Right forelimb (tissue), 1 donor: ENCODE measurements at places on chromosomes 2 and 18.

DNA sequence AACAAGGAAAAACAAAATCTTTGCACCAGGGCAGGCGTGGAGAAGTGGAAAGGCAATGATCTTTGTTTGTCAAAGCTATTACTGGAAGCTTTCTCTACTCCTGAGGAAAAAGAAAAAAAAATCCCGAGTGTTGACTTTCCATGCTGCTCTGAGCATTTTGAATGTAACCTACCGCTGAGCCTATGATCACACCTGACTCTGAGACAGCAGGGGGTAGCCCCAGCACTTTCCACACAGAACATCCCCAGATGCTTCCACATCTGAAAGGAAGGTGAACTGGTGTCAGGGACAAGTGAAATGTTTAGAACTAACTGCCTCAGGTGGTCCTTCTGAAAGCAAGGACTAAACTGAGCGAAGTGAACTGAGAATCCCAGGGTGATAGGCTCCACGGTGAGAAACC is 1315.1 kb upstream of the DDX18 start:
- DNase-seq: no peak

- DNase-seq: no peak
These were observed 415.9 kb downstream of the GRB14 start for GRCh38 chr2:164205347-164205746.

DNA sequence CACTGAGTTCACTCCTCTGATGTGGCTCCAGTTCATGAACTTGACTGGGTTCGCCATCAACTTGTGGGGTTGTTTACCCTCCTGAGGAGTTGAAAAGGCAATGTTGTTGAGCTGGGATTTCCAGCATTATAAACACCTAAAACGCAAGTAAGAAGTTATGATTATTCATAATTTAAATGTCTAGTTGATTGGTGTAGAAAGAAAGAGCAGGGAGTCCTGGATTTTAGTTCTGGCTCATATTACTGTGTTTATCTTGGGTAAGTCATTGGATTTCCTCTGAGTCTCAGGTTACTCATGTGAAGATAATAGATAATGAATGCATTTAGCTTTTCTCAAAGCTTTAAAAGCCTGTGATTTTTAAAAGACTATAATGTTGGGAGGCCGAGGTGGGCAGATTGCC is 438.0 kb upstream of the CDH20 start:
- no peak for DNase-seq

GRCh38 chr2:172096626-172097547 is 5.8 kb downstream of the DLX2 start:
- peak; percentile 62 for DNase-seq

DNA sequence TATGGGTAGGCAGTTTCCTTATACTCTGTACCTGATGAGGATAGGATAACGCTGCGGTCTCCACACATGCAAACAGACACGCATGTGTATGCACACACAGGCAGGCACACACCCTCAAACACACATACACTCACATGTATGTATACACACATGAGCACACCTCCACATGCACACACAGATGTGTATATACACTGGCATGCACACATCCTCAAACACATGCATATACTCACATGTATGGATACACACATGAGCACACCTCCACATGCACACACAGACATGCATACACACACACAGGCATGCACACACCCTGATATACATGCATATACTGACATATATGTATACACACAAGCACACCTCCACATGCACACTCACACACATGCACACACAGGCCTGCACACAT is 267.8 kb upstream of the HDAC4 start:
- no peak for DNase-seq

- DNase-seq: no peak
These were observed 569.4 kb downstream of the CCDC85A start for GRCh38 chr2:56753182-56753581.

- DNase-seq: no peak
These were observed 23.1 kb upstream of the KLF7 start for GRCh38 chr2:207188626-207189419.

DNA sequence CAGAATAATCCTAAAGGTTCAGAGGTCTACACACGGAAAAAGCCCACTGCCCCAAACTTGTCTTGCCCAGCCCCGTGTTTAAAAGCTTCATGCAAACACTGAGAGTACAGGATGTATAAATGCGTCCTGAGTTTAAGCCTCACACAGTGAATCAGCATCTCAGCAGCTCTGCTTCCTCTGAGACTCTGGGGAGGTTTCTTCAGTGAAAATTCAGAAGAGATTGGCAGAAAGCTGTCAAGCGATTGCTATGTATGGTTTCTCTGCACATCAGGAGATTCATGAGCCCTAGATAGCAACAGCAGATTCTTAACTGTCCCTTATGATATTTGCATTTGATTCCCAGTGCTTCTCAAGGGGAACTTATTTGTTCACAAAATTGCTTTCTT is 27.1 kb downstream of the CRACDL start:
- DNase-seq: no peak

GRCh38 chr2:42127425-42128424 is 41.4 kb upstream of the EML4 start:
- no peak for DNase-seq

GRCh38 chr2:15449556-15450236 is 111.4 kb downstream of the NBAS start:
- DNase-seq: no peak

GRCh38 chr2:85887566-85888019 is 1.2 kb downstream of the ST3GAL5 start:
- DNase-seq: no peak

DNA sequence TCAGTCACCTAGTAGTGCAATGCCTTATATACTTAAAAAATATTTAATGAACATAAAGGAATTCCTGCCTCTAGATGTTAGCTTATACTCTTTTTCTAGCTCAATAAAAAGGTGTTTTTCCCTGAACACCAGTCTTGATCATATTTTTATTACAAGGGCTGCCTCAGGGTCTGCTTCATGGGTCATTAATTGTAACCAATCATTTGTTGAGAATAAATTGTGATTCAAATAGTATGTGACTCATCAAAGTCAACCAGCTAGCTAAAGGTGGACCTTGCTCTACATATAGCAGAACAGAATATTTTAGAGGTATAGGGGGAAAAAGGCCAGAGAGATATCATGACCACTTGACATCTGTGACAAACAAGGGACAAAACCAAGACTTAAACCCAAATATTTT is 114.0 kb downstream of the PIK3C3 start:
- DNase-seq: no peak

DNA sequence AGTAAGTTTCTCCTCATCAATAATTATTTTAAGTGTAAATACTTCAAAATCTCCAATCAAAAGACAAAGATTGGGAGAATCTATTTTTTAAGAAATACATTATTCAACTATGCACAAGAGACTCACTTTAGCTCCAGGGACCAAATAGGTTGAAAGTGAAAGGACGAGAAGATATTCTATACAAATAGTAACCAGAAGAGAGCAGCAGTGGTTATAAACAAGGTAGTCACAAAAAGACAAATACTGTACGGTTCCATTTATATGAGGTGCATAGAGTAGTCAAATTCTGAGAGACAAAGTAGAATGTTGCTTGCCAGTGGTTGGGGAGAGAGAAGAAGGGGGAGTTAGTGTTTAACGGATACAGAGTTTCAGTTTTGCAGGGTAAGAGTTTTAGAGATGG is 69.8 kb downstream of the POU3F3 start:
- DNase-seq: no peak

GRCh38 chr2:30372826-30373225 is 74.2 kb upstream of the LCLAT1 start:
- DNase-seq: no peak

DNA sequence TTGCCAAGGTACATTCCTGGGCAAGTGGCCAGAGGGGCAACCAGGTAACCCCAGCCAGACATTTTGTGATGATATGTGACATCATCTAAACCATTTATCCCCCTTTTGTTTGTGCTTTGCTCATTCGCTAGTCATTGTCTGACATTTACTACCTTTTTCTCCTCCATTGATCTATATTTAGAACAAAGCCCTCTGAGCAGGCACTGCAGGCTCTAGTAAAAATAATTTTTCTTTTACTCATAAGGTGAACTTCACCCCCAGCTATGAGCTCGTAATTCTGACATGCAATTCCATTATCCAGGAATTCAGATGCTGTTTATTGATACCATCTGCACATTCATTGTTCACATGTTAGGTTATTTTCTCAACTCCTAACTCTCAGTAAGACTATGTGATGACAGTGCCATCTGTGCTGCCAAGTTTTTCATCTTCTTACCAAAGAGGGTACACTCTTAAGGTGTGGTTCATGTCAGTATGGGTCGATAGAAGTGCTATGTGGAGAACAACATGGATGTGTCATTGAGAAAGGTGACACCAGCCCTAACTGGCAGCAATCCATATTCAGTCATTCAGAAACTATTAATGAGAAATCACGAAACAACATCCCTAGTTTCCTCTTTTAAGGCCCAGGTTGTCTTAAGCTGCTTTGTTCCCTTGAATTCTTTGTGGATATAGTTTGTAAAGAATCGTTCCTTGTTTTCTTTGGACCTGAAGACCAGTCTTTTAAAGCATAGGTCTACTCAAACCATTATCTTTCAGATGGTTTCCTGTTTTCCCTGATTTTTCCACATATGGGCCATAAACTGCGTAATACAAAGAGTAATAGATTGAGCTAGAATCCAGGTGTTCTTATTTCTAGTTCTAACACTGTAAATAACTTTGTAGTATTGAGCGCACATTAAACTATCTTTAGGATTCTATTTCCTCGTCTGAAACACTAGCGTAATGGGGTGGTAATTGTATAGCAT is 978.1 kb upstream of the CDH2 start:
- no peak for DNase-seq

- DNase-seq: no peak
These were observed 100.1 kb upstream of the TRIB2 start for GRCh38 chr2:12616456-12617156.

GRCh38 chr2:48253301-48253700 is 276.7 kb upstream of the STON1 start:
- no peak for DNase-seq

- DNase-seq: no peak
These were observed 89.7 kb downstream of the SPTBN1 start for GRCh38 chr2:54545702-54546450.

DNA sequence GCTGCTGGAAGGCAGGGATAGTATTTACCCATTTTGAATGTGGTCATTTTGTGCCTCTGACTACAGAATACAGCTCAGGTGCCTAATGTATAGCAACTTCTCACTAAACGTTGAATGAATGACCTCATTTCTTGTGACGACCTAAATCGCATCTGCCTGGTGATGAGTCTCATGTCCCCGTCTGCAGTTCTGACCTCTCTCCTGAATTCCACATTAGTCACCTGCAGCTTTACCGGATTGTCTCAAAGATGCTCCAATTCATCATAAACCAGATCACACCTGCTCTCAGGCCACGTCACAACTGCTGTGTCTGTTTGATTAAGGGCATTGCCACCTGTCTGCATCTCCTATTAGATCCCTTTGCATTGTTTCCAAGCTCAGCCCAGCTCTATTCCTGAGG is 133.6 kb upstream of the MYT1L start:
- no peak for DNase-seq

GRCh38 chr18:58576638-58577251 is 52.1 kb downstream of the ALPK2 start:
- no peak for DNase-seq

- DNase-seq: no peak
These were observed 147.6 kb upstream of the CCDC68 start for GRCh38 chr18:55106906-55107305.

DNA sequence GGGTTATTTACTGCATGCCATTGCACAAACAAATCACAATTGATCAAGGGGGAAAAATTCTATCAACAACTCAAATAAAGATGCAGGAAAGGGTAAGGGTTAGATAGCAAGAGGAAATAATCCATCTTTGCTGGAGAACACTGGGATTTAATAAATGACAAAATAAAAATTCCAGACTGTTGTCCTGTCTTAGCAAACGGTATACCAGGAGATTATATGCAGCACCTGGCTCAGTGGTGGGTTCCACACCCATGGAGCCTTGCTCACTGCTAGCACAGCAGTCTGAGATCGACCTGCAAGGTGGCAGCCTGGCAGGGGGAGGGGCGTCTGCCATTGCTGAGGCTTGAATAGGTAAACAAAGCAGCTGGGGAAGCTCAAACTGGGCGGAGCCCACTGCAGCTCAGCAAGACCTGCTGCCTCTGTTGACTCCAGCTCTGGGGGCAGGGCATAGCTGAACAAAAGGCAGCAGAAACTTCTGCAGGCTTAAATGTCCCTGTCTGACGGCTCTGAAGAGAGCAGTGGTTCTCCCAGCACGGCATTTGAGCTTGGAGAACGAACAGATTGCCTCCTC is 296.5 kb upstream of the THSD7B start:
- DNase-seq: no peak

DNA sequence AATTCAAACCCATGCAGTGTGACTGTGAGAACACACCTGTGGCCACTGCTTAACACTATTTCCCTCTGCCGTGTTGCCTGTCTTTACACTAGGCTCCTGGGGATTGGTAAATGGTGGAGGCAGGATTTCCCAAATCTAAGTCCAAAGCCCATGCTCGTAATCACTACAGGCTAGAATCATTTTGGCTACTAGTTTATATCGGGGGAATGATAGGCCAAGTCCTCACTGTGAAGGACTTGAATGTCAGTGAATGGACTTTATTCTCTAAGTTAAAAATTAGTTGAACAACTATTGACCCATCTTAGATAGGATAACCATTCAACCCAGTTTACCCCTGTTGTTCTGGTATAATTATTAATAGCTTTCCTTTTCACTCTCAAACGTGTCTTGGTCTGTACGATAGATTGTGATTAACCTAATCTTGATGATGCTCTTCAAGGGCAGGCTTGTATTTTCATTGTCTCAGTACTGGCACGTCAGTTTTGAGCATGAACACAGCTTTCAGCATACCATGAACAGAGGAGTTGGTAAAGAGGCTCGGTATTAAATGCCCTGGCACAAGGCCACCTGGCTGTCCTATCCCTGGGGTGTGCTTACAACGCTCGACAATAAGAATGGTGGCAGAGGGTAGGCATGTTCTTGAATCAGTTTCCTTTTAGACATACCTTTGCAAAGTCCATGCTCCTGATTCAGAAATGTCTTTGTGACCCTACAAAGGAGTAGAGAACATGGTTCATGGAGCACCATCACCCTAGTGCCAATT is 148.8 kb downstream of the RTN4 start:
- no peak for DNase-seq

DNA sequence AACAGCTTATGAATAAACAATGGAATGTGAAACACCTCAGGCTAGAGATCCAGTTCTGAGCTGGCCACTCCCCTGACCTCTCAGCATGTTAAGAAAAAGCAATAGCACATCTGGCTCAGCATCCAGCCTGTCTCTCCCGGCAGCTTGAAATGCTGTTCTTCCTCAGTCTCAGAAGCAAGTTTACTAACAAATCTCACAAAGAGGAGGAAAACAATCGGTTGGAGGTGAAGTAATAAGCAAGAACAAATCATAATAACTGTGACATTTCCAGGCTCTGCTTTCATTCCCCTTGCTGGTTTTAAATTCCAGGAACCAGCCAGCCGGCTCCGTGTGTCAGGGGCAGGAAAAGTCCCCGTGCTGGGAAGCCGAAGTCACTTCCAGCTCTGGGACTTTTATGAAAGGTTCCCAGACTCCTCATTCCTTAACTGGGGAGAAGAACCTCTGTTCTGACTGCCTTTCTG is 133.9 kb upstream of the ARL4C start:
- no peak for DNase-seq

- DNase-seq: peak; percentile 49
These were observed 22.2 kb downstream of the ZSCAN30 start for GRCh38 chr18:35267809-35268208.

- no peak for DNase-seq
These were observed 231.7 kb upstream of the TNP1 start for GRCh38 chr2:217091531-217091930.
